CD4-positive, alpha-beta T cell treated with Interleukin-17A for 1 hour (primary cell): ENCODE measurements at places on chromosomes 5 and 9.

- DNase-seq, result no peak
Observed at GRCh38 chr9:18941060-18941740, 91.8 kb downstream of the SAXO1 start.

DNA sequence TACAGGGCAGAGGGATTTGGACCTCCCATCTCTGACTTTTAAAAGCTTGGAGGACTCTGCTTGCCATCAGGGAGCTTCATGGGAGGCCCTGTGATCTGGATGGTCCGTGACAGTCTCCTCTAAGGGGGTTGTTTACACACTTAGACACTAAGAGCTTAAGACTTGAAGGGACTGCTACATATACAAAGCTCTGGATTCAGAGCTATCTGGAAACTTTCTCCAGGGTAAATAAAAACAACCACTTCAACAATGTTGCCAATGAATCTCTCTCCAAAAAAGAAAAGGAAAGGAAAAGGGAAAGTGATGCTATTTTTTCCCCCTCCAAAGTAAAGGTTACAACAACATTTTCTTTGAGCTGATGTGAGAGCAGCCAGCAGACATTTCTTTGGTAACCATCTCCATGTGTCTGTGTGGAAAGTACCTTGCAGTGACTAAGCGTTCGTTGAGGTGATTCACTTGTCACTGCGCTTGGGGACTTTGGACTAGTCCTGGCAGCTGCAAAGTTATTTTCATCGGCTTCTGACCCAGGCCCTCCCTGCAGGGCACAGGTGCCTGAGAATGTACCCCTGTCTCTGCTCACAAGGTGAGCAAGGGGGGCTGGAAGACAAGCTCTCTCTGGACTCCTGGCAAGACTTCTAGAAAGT lies 262.1 kb upstream of the KLF4 start:
- no peak for DNase-seq

GRCh38 chr5:1437876-1438559 lies 7.2 kb downstream of the SLC6A3 start:
- no peak for DNase-seq

GRCh38 chr5:151236888-151237287 lies 13.0 kb upstream of the CCDC69 start:
- no peak for DNase-seq

DNA sequence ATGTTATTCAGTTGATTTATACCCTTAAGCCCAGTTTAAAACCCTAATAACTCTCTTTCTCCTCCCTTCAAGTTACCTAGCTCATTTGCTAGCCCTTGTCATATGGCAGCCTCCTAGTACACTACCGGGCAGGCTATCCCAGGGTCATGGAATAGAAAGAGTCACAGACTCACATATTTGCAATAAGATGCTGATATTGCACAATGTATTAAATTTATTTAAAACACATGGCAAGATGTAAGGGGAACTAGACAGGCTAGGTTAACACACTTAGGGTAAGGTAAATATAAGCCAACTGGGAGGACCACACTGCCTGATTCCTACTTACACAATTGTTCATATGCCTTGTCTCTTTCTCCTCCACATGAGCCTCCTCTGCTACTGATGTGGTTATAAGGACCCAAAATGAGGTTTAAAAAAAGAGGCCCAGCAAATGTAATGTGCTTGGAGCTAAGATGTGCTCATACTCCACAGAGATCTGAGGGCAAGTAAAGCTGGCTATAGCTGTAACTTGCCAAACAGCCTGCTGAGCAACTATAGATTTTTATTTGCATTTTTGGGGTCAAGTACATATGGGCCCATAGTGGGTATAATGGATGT lies 130.0 kb downstream of the ENC1 start:
- no peak for DNase-seq

DNA sequence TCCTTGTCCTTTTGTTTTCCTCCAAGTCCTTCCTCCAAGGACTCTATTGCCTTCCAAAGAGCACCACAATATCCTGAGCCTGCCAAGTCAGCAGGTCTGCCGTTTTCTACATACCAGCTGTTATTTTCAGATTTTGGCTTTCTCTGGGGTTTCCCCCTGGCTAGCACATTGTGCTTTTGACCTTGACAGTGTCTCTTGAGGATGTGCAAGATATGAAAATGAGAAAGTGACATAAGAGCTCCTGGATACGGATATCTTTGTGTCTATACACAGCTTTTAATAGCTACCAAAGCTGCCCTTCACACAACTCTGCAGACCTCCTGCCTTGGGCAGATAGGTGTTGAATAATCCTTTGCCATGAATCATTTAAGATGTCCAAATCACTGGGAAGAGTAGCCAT lies 67.0 kb downstream of the HAPLN1 start:
- no peak for DNase-seq

- no peak for DNase-seq
Observed at GRCh38 chr9:27337236-27337635, 40.3 kb upstream of the EQTN start.

GRCh38 chr9:130759738-130760137 lies 66.2 kb downstream of the EXOSC2 start:
- no peak for DNase-seq

DNA sequence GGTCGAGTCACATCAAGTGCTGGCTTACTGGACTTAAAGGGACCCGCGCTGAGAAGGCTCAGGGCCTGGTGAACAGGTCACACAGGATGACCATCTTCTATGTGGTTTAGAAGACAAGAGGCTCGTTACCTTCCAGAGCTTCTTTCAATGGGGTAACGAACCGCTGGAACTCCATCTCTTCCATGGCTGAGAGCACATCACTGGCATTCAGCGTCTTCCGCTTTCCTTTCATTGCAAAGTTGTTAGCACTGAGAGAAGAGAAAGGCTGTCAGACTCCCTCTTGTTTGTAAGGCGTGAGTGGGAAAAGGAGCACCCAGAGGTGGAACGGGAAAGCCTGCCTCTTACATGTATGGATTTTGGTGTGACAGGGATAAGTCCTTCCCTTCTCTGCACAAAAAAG lies 994 bp downstream of the POLE3 start:
- DNase-seq, result no peak

DNA sequence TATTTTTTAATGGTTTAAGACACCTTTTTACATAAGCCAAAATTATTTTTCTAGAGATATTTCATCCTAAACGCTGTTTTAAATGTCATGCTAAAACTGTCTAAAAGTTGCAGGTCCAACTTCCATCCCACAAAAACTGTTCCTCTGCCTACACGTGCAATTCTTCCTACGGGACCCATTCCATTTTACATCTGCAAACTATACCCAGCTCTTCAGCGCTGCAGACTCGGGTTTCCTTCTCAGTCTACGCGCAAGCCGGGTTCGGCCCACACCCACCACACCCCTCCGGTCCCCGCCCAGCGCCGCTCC lies 8.7 kb downstream of the RANBP6 start:
- no peak for DNase-seq

DNA sequence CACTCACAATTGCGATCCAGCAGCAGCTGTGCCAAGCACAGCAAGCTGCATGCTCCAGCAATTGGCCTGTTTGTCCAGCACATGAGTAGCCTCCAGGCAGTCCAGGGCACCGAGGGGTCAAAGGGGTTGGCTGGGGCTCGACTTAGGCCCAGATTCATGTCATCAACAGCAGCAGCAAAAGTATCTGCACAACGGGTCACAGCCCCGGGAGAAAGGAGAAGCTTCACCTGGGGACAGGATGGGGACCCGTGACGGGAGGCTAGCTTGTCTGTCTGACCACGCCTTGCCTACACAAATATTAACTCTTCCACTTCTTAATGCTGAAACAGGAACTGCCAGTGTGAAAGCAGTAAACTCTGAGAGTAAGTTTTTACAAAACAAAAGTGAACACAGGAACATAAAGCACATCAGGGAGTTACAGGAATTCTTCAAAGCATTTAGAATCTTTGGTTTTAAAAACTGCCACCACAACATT lies 191.2 kb downstream of the PIK3R1 start:
- DNase-seq, result peak; percentile 13

GRCh38 chr5:76556511-76557221 lies 66.5 kb downstream of the F2RL2 start:
- DNase-seq, result no peak

- no peak for DNase-seq
Observed at GRCh38 chr9:90906316-90907055, 104.9 kb downstream of the SYK start.

DNA sequence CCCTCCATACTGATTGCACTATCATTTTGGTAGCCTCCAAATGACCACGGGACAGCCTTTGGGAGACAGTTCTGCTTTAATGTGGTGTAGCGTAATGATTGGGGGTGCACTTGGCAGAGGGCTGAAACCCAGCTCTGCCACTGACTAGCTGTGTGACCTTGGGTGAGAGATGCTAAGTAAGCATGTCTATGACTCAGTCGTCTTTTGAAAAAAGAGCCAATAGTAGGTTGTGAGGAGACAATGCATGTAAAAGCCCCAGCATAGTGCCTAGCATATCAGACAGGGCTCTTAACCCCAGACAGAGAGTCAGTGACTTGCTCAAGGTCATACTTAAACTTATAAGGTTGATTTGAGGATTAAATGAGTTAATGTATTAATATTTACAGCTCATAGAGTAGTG lies 18.0 kb upstream of the CXCL14 start:
- no peak for DNase-seq

DNA sequence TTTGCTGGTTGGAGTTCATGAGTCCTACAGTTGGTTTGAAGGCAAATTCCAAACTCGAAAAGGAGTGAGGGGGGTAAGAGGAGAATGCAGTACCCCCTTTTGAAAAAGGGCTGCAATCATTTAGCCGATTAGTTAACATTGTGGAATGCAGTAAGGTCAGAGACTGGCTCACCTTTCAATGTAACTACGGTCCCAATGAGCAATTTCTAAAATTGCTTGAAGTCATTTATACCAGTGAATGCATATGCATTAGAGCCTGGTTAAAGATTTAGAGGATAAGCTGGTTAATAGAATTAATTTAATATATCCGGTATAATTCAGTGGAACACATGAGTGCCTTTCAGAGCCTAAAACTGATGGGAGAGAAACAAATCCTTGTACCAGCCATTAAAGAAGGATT lies 172.6 kb upstream of the PAPPA start:
- no peak for DNase-seq

DNA sequence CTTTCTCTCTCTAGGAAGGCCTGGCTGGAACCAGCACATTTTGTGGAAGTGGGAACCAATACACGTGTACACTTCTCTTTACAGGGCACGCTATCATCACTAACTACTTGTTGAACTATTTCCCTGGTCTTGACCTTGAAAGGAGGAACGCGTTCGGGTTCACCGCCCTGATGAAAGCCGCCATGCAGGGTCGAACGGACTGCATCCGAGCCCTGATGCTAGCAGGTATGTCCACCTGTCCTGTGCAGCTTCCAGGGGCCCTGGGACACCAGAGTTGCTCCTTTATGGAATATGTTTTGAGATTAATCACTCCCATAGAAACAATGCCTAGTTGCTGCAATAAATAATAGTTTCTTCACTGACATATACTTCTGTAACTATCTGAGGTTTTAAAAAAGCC lies 74.1 kb downstream of the ANKRD33B start:
- no peak for DNase-seq

DNA sequence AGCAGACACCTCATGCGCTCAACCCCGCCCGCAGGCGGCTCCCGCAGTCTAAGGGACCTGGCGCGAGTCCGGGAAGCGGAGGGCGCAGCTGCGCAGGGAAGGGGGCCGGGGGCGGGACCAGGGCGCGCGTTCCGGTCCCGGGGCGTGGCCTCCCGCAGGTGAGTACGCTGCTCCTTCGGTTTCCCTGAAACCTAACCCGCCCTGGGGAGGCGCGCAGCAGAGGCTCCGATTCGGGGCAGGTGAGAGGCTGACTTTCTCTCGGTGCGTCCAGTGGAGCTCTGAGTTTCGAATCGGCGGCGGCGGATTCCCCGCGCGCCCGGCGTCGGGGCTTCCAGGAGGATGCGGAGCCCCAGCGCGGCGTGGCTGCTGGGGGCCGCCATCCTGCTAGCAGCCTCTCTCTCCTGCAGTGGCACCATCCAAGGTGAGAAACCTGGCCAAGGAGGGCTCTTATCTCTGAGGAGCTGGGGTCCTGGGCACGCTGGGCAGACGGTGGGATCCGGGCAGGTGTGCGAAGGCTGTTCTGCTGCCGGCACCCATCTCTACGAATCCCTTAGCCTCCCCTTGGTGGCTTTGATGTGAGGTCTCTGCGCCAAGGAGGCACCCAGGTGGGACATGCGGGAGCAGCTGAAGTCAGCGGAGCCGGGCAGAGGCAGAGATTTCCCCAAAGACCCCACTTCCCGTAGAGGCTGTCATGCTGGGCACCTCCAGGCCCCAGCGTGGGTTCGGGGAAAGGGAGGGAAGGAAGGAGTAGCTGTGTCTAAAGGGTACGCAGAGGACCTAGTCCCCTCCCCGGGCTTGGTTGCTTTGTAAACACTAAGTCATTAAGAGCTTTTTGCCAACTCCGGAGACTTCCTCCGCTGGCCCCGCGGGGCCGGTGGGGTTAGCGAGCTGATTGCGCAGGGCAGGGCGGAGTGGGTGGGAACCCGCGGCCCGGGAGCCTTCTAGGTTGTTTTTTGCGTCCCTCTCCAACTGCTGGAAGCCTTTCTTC lies at the start of gene F2RL1:
Gene F2RL1, plus strand, starts transcription at position 187 of the 988 bp plus-strand sequence. Its CDS starts 153 bp downstream, at position 340.
- peak; percentile 59 for DNase-seq

DNA sequence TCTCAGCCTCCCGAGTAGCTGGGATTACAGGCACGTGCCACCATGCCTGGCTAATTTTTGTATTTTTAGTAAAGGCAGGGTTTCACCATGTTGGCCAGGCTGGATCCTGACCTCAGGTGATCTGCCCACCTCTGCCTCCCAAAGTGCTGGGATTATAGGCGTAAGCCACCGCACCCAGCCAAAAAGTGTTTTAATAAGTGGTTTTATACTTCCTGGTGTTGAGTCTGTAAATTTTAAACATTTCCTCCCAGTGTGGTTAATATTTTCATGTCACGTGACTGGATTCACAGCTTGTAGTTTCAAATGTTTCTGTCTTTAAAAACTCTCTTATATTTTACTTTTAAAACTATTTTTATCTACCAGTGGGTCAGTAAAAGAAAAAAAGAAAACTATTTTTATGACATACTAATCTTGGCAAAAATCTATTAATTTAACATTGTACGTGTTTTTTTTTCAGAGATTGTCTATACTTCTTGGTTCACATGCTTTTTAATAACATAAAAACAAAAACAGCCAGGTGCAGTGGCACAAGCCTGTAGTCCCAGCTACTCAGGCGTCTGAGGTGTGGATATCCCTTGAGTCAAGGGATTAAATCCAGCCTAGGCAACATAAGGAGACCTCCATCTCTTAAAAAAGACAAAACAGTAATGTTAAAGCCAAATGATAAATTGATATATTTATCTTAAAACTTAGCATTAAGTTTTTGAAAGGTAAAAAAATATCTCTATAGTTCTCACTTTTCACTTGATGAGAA lies 117.1 kb downstream of the DMXL1 start:
- DNase-seq, result peak; percentile 52
